ENCODE measurements at places on chromosomes 2 and 18.
A peak's percentile ranks its signal among the peaks of the same experiment; 100 is the strongest.

DNA sequence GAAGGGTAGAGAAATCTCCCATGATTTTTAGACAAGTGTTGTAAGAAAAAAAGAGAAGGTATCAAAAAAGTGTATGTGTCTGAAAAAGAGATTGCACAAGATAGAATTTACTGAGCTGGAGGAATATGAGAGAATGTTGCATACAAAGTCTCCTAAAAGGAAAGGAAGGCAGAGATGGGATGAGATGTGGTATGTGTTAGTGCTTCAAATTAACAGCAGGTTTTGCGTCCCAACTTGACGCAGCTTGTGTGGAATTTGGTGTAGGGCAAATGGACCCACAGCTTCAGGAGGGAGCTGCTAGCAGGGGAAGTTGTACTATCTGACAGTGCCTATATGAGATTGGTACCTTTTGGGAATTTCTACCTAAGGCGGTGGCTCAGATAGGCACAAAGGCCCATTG is 9.0 kb upstream of the RASGRP3 start:
- no peak for DNase-seq

DNA sequence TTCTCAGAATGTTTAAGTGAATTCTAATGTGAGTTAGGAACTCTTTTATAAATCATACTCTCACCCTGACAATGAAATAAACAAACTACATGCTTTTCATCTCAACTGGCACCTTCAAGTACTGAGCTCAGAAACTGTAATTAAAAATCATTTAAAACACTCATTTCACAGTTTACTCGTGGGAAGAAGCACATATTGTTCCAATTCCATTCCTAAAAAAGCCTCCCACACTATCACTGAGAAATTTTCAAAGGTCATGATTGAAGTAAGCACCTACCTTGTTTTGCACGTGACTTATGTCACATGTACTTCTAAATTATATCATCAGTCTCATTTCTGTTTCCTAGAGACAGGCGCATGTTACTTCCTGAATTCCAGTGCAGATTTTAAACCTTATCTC is 678.1 kb upstream of the SLC8A1 start:
- DNase-seq: no peak

DNA sequence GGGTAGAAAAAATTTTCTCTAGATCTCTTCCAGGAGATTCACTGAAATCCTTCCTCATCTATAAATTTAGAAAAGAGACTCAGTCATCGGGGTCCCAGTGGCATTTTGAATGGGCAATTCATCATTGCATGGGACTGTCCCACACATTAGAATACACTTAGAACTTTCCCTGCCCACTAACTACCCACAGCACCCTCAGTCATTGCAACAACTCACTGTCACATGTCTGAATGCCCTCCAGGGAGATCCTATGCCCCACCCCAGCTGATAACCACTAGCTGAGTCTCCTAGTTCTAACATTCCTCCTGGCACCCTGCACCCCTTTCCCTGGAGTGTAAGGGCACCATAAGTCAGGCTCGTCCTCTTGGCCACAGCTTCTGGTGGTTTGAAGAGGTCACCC is 89.6 kb downstream of the INSIG2 start:
- no peak for DNase-seq

- no peak for DNase-seq
Observed at GRCh38 chr2:42129947-42130346, 39.2 kb upstream of the EML4 start.

DNA sequence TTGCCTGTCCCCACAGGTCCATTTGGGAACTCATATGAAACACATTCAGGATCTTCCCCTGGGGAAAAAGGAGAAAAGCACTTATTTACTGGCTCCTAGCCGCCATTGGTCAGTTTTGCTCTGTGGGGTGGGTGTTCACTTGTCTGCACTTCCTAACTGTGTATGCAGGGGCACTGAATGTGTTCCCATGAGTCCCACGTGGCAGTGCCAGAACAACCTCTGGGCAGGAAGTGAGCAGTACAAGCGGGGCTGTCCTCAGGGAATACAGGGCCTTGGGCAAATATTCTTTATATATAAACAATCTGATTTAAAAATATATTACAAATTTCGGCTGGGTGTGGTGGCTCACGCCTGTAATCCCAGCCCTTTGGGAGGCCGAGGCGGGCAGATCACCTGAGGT is 21.8 kb upstream of the CTIF start:
- DNase-seq: no peak

DNA sequence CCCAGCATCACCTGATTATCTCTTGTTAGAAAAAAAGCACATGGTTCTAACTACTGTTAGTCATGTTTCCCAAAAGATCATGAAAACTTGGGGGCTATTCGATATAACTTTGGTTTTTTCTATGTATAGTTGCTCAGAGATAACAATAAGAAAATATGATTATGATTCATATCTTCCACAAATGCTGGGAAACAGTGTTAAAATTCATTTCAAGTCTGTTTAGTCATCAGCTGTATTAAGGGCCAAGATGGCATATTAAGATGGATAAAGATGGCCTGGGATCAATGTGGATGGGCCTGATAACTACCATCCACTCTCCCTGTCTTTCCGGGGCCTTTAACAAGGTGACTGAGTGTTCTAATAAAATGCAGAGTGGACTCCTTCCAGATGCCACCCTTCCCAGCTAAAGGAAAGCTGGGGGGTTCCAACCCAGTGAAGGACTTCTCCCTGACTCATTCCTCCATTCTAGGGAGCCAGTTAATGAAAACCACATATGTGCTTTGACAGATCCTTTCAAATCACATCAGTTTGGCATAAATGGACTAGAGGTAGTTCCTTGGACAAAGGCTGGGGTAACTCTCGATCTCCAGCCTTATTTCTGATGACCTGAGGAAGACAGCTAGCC is 221.6 kb downstream of the VAPA start:
- DNase-seq: no peak

DNA sequence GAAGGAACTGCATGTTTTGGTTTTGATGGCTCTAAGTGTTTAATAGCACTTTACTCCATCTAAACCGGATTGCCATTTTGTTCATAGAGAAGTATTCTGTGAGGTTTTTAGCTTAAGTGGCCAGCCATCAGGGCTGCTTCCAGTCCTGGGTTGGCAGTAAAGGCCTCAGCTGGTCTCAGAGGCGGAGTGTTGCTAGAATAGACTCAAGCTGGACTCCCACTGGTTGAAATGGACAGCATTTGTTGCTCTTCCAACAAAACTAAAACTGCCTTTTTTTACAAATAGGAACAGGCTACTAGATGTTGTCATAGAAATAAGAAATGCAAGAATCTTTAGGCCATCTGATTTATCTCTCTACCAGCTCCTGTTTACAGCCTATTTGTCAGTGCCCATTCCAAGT is 126.4 kb downstream of the MAIP1 start:
- DNase-seq: no peak

GRCh38 chr2:133489641-133490410 is 78.4 kb downstream of the NCKAP5 start:
- DNase-seq: no peak

DNA sequence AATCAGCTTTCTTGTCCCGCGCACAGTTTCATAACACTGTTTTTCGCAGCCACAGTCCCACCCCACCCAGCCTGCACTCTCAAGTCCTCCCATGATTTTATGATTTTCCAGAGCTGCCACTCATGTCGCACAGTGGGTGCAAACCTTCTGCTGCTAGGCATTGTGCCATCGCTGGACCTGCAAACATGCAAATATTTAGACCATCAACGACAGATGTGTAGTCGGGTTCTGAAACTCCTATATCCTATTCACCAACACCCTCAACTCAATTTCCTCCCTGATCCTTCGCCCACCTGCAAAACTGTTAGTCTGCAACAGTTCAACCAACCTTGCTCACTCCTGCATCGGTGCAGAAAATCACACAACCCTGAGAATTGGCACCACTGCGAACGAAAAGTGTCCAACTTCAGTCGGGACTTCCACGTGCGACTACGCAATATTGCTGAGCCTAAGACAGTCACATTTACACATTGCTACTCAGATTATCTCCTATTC is 871 bp upstream of the ALS2 start:
- peak; percentile 28 for DNase-seq

All from NCI-H526 treated with DMSO at 0.1 percent for 48 hours (cell line).